ENCODE measurements at places on chromosomes 5 and 9.

- DNase-seq: no peak
Measured at GRCh38 chr5:93748875-93749397, 7.5 kb upstream of the POU5F2 start.

GRCh38 chr5:168408561-168409305 lies 77.5 kb upstream of the RARS1 start:
- DNase-seq: no peak

GRCh38 chr9:112900901-112901300 lies 10.2 kb upstream of the SLC46A2 start:
- DNase-seq: no peak

- no peak for DNase-seq
Measured at GRCh38 chr5:109136906-109137305, 272.9 kb downstream of the PJA2 start.

DNA sequence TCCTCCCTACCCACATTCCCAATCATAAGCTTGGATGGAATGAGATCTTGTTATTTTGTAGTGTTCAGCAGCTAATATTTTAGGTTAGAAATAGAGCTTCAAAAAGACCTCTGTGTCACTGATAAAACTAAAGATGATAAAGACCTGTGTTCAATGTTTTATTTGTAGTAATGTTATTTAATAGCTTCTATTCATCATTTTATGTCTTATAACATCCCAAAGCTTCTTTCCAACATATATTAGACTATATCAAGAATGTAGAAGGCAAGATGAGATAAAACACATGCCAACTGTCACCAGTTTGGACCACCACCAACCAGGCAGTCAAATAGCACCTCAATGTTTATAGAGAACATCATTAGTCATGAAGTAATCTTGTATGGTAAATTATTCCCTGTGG lies 409.5 kb upstream of the ITGA1 start:
- DNase-seq: no peak

DNA sequence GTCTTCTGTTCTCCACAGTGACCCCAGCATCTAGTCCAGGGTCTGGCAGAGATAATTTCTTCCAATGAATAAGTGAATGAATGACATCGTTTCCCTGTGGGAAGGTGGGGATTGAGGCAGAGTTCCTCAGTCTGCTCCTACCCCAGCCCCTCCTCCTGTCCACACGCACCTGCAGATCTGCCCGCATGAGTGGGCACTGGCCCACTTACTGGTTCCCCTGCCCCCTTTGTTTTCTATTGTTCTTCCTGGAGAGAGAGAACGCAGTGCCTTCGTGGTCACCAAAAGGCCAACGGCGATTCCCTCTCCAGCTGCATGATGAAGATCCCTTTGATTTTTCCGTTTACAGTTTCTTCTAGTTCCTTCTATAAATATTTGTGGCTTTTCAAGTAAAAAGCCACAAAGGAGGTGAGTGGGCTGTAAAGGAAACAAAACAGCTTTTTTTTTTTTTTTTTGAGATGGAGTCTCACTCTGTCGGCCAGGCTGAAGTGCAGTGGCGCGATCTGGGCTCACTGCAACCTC lies 5.8 kb upstream of the FPGS start:
- DNase-seq: no peak
